Sigmoid colon (tissue), 7 donors: ENCODE measurements at places on chromosomes 11 and 22.
A peak's percentile ranks its signal among the peaks of the same experiment; 100 is the strongest.

- H3K27ac ChIP-seq, result no peak overlapping the region
- no peak for DNase-seq
- no peaks in the 10 kb centered on the region for H3K4me1 ChIP-seq
- H3K27me3 ChIP-seq, result no peaks in the 10 kb centered on the region
These were observed 435.7 kb upstream of the CADM1 start for GRCh38 chr11:115939731-115940421.

GRCh38 chr11:24312464-24313238, 184.2 kb upstream of the LUZP2 start:
- H3K27ac ChIP-seq, result no peak overlapping the region
- no peaks in the 10 kb centered on the region for H3K4me1 ChIP-seq
- DNase-seq, result no peak
- no peaks in the 10 kb centered on the region for H3K27me3 ChIP-seq

- H3K27ac ChIP-seq, result peak within 1 kb of the TSS; percentile 85
- H3K27me3 ChIP-seq, result no peaks in the 10 kb centered on the region
These were observed at the start of gene CLCF1 for GRCh38 chr11:67372993-67373647. Gene CLCF1 (minus strand): TSS chr11:67373598. CDS start chr11:67373539, 59 bp downstream.

DNA sequence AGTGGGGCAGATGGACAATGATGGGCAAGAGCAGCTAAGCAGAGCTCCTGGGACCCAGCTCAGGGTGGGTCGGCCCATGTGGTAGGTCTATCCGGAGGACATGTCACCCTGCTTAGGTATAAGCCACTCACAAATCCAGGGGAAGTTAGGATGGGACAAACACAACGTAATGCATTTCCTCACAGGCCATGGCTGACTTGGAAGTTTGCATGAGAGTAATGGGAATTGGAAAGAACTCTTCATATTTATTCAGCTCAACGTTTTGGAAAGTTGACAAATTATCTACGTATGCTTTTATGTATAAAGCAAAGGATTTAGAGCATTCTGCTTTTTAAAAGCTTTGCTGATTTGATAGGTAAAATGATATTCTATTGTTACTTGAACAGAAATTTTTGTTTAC, 74.9 kb downstream of the SMCO4 start:
- no peaks in the 10 kb centered on the region for H3K27me3 ChIP-seq
- H3K4me3 ChIP-seq, result no peak overlapping the region
- H3K4me1 ChIP-seq, result no peaks in the 10 kb centered on the region

DNA sequence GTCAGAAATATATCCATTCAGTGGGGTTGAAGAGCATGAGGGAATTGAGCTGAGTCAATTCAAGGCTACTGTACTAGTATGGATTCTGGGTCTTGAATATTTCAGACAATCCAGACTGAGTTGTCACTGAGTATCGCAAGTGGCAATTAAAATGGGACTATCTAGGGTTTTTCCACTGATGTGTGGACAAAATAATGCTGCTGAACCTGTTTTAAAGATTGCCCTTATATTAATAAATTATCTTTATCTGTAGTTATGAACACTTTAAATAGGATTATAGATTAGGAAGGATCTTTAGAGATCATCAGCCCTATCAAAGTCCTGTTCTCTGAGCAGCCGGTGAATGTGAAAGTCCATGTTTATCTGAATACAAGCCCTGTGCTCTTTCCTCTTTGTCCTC, 478.3 kb upstream of the KIRREL3 start:
- H3K4me1 ChIP-seq, result no peaks in the 10 kb centered on the region
- H3K4me3 ChIP-seq, result no peak overlapping the region
- DNase-seq, result no peak
- no peak overlapping the region for H3K27ac ChIP-seq

DNA sequence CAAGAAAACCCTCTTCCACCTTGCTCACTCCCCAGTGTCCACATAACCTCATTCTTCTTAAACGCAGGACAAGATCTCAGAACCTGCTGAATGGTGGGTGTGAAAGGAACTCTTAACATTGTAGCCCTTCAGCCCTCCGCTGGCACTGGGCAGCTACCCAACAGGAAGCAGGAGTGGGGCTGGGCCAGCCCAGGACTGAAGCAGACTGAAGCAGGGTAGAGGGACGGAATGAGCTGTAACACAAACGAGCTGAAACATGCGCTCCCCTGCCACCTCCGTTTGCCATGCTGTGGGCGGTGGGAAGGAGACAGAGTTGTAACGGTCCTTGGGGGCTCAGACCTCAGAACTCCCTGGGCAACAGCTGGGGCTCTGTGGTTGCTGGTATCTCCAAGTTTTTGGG, 23.6 kb downstream of the NPAT start:
- H3K4me3 ChIP-seq, result no peak overlapping the region
- no peak for DNase-seq
- H3K36me3 ChIP-seq, result no peaks in the 10 kb centered on the region

GRCh38 chr11:111694851-111695250, 71.3 kb downstream of the PPP2R1B start:
- H3K27ac ChIP-seq, result no peak overlapping the region
- H3K36me3 ChIP-seq, result no peaks in the 10 kb centered on the region
- DNase-seq, result no peak
- H3K27me3 ChIP-seq, result no peaks in the 10 kb centered on the region

GRCh38 chr11:77046060-77046501, 11.9 kb downstream of the B3GNT6 start:
- peaks cover 11% of the 10 kb centered on the region for H3K4me1 ChIP-seq
- no peak overlapping the region for H3K4me3 ChIP-seq
- H3K27me3 ChIP-seq, result peaks cover 21% of the 10 kb centered on the region

GRCh38 chr22:23773483-23774113, 949 bp downstream of the MMP11 start:
- no peaks in the 10 kb centered on the region for H3K27me3 ChIP-seq
- peaks cover 70% of the 10 kb centered on the region for H3K4me1 ChIP-seq
- DNase-seq, result no peak
- peak overlapping the region; percentile 76 for H3K27ac ChIP-seq
- peak overlapping the region; percentile 31 for H3K4me3 ChIP-seq

DNA sequence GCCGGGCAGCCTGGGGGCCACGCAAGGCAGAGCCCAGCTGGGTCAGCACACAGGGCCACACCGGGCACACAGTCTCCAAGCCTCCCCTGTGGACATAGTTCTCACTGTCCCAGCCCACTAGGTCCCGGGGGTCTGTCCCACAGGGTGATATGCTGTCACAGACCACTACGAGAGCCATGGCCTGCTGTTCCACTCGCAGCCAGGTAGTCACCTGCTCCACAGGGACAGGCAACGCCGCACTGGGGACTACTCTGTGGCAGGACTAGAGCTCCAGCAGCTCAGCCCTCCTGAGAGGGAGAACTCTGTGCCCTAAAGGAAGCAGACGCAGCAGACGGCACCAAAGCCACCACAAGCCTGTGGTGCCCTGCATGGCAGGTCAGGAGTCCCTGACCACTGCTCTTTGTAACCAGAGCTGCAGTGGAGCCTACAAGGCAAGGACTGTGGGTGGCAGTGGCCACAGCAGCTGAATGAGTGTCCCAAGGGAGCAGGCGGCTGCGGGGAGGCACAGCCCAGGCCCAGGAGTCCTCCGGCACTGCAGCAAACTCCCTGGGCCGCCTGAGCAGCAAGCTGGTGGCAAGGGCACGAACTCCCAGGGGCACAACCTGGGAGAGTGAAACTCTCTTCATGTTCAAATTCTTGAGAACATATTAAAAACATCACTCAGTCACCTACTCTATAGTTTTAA, 171.2 kb upstream of the GRK3 start:
- DNase-seq, result no peak
- H3K27ac ChIP-seq, result no peak overlapping the region

DNA sequence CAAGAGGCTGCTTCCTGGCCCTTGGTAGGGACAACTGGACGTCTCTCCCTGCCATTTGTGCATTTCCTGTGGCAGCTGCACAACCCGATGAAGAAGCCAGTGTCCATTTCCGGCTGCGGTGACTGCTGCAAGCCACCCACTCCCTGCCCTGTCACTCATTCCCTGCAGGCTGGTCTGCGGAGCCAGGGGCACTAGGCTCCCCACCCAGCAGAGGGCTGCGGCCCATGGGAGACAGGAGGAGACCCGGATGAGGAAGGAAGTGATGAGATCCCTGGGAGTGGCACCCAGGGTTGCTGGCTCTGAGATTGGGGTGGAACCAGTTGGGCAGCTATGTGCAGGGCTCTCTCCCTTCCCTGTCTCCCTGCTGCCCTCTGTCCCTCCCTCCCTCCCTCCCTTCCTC, 10.0 kb upstream of the MYRF start:
- peaks cover 49% of the 10 kb centered on the region for H3K36me3 ChIP-seq
- H3K27ac ChIP-seq, result no peak overlapping the region
- H3K27me3 ChIP-seq, result no peaks in the 10 kb centered on the region

DNA sequence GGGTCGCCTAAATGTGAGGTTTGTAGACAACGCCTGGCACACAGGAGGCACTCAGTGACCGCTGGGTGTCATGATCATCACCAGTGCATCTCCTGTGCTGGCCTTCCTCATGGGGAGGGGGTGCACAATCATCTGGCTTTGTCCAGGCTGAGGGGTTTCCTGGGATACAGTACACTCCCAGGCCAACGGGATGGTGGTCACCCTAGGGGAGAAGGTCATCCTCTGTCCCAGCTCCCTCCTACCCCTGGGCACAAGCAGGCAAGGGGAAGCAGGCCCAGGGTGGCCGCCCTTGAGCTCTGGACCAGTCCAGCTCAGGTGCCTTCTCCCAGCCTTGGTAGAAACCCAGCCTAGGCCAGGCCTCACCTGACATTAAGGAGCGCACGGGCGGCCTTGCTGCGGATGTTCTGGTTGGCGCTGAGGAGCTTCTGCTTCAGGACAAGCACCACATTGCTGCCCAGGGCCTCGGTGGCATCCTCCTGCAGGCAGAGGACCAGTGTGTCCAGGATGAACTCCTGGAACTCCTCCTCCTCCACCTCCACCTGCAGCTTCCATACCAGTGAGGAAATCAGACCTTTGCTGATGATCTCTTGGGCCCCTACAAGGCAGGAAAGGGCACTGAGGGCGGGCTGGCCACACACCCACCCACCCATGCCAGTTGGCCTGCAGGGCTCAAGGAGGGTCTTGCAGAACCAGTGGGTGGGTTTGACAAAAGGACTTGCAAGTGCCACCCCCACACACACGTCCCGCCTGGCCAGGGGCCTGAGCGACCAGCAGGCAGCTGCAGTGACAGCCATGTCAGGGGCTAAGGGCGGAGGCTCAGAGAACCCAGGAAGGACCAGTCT, 6.6 kb upstream of the GNAZ start:
- no peak overlapping the region for H3K4me3 ChIP-seq
- no peak overlapping the region for H3K27ac ChIP-seq
- H3K36me3 ChIP-seq, result no peaks in the 10 kb centered on the region
- peak; percentile 59 for DNase-seq
- H3K4me1 ChIP-seq, result no peaks in the 10 kb centered on the region
